ENCODE measurements at places on chromosomes 16 and 17.

DNA sequence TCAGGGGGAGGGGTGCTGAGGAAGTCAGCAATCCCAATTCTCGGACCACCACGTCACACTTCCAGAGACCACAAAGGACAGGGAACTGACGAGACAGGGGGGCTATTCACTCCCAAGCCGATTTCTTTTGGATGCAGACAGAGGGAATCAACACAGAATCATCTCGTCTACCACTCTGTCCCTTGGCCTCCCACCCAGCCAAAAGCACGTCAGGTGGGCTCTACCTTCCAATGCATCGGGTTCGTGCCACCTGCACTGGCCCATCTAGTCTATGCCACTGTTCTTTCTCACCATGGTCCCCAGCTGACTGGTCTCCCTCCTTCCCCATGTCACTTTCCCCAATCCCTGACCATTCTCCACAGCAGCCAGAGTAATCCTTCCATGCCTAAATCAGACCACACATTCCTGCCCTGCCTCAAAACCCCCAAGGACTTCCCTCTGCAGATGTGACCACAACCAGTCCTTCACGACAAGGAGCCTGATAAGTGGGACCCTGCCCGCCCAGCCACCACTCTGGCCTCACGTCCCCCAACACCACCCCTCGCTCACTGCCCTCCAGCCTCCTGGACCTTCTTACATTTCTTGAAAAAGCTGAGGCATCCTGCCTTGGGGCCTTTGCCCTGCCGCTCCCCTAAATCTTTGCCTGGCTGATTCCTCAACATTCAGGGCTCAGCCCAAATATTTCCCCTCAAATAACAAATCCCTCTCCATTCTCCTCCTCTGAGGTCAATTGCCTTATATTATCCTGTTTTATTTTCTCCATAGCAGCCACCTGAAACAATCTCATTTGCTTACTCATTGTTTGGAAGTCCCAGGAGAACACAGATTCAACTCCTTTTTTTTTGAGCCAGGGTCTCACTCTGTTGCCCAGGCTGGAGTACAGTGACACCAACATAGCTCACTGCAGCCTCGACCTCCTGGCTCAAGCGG is 70.4 kb downstream of the IL21R start:
- no peak for DNase-seq

DNA sequence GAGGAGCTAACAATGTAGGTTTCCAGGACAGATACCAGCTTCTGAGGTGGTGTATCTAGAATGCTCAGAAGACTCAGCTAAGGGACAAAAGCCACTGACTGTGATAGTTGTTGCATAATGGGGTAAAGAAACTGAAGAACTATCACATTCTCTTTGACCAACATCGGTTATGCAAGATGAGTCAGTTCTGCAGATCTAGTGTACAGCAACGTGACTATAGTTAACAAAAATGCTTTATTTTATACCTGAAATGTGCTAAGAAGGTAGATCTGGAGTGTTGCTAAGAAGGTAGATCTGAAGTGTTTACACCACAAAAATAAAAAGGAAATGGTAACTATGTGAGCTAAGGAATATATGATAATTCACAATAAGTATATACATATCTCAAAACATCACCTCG is 2.5 kb downstream of the KRTAP9-6 start:
- DNase-seq, result no peak

DNA sequence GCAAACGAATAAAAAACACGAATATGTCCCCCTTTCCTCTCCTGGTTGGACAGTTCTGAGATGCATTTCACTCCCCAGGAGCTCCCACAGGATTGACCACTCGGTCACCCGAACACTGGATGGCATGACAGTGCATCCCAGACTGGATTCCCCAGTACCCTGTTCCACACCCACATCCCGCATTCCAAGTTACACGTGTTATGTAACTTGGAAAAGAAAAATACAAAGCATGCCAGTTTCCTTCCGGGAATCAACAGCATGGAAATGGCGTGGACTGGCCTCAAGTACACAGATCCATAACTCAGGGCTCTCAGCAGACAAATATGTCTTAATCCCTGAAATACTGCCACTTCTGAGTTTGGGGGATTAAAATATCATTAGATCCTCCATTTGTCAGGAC is 12.6 kb upstream of the KLHL36 start:
- no peak for DNase-seq

DNA sequence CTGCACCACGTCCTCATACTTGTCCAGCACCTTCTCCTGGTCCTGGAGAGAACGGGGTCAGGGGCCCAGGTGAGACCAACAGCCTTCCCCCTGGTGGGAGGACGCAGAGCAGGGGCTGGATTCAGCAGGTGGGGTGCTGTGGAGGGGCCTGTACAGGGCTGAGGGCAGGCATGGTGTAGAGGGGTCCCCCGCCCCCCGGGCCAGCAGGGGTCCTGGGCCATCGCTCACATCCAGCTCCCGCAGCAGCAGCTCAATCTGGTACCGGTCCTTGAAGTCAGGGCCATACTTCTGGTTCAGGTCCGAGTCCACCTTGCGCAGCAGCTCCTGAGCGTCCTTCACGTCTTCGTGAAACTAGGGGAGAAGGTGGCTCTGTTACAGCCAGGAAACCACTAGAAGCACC is 41.6 kb downstream of the PPL start:
- DNase-seq, result no peak

GRCh38 chr17:70552230-70552981 is 383.1 kb downstream of the KCNJ2 start:
- DNase-seq, result no peak

GRCh38 chr17:8965394-8966168 is at the start of gene PIK3R5:
Gene PIK3R5, minus strand, starts transcription at chr17:8965707. Its CDS starts 54,213 bp downstream, at chr17:8911494.
- DNase-seq, result no peak

GRCh38 chr17:44898768-44899073 is 524 bp downstream of the EFTUD2 start:
- DNase-seq, result no peak

GRCh38 chr16:1900452-1900774 is 17.8 kb downstream of the HS3ST6 start:
- no peak for DNase-seq

DNA sequence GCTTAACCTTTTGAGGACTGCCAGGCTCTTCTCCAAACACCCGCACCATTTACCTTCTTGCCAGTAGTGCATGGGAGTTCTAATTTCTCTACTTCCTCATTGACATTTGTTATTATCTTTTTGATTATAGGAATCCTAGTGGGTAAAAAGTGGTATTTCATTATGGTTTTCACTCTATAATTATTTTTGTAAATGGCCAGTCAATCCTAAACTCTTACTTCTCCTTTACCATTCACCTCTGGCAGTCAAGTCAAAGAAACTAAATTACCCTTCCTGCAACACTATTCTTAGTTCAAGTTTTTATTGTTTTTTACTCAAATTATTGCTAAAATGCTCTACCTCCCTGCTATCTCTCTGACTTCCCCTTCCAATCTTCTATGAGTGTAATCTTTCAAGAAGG is 29.8 kb upstream of the ANKFY1 start:
- no peak for DNase-seq

GRCh38 chr16:21103941-21104860 is 46.4 kb downstream of the DNAH3 start:
- no peak for DNase-seq

- DNase-seq, result no peak
Observed at GRCh38 chr17:6184508-6184907, 114.3 kb downstream of the WSCD1 start.

GRCh38 chr16:31143694-31144148 is 6.1 kb downstream of the PRSS36 start:
- no peak for DNase-seq

DNA sequence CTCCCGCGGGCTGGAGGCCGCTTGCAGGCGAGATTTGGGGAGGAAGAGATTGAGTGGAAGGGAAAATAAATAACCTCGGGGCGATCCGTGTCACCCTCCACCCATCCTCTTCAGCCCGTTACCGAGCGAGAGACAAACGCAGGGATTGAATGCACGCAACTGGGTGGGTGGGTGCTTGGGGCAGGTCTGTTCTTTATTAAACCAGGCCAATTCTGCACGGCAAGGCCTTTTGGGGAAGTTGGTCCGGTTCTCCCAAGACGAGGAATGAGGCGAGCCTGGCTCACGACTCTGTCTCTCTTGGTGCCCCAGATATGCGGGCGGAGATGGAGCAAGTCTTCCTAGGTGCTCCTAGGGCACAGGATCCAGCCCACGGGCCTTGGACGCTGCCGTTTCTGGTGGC is 396 bp upstream of the HOXB7 start:
- no peak for DNase-seq

GRCh38 chr16:67013233-67013822 is 15.6 kb upstream of the CBFB start:
- no peak for DNase-seq

DNA sequence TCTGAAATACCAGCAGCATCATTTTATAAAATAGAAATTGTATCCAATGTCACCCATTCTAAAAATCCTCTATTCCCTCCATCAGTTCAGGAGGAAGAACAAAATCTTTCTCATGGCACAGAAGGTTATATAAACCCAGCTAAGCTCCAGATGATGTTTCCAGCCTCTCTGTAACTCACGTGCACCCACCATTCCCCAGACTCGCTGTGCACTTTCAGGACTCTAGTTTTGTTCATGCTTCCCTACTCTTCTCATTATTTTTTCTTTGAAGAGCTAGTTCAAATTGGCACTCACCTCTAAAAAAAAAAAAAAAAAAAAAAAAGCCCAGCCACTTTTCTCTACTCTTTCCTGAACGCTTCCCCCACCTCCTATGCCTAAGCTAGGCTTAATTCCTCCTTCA is 36.0 kb upstream of the SHISA6 start:
- no peak for DNase-seq

DNA sequence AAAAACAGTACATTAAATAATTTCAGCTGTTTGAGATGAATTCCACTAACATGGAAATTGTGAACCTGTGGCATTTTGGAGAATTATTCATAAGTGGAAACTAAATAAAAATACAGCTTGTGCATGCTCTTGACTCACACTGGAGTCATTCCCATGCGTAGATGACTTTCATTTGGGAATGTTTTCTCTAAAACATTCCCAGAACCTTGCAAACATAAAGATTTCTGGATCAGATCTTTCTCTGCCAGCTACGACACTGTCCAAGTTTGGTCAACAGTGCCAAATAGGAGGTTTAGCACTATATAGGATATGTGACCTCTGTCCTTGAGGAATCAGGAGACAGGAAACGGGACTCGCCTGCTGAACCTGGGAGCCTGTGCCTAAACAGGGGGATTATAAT is 400.9 kb downstream of the SLC39A11 start:
- DNase-seq, result no peak

DNA sequence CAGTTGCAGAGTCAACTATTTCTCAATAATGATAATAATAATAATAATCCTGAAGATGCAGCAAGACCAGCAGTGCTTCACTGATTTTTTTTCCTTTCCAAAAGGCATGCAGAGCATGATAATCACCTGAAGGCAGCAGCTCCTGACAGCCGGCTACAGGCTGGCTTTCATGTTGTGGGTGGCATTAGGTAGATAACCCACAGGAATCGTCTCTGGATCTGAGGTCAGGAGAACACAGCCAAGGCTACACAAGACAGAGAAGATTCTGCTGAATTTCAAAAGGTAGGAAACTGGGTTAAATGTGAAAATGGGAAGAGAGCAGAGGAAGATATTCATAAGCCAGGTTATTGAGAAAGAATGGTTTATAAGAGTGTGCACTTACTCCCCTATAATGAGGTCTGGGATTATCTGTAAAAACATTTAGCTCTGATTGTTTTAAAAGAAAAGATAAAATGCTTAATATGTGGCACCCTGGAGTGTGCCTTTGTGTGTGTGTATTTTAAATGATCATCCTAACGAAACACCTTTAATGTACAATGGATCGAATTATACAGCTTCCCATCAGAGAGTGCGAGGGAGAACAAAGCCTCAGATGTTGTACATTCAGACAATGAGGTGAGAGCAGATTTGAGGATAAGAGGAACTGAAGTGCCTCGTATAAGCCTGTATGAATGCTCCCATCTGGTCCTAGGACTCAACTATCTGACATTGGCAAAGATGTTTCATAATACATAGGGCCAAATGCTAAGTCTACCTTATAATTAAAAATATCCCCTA is 273.1 kb downstream of the PHKB start:
- DNase-seq, result no peak

- no peak for DNase-seq
Observed at GRCh38 chr16:64356267-64356666, 765.6 kb downstream of the CDH11 start.

GRCh38 chr17:40910441-40910841 is 25.4 kb upstream of the KRT20 start:
- no peak for DNase-seq

- no peak for DNase-seq
Observed at GRCh38 chr17:64336760-64337413, 53.8 kb downstream of the PECAM1 start.

DNA sequence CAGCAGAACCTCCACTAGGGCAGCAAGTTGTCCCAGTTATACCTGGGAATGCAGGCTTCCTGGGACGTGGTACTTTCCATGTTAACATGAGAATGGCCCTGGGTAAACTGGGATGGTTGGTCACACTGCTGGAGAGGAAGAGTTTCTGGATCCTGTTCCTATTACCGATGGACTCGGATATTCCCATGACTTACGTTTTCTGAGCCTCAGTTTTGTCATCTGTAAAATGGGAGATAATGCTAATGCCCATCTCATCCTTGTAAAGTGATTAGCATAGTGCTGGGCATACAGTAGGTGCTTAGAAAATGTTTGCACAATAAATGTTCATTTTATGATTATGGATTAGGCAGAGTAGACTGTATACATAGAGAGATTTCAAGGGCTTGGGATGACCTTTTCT is 280.9 kb upstream of the EEF2KMT start:
- no peak for DNase-seq

DNA sequence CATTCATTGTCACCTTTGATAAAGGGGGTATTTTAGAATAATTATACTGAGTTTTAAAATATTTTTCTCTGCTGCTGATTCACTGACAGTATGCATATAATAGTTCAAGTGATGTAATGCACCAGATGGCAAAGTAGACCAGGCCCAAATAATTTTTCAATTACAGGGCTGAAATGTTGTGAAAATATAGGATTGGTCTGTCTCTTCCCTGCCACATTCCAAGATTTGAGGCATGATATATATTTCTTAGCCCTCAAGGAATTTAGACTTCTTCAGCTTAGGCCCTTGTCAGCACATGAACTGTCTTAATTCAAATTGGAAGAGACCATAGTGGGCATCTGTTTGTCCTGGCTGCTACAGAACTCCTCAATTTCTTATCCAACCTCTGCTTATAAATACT is 39.2 kb upstream of the SLC12A3 start:
- DNase-seq, result no peak

- DNase-seq, result no peak
Observed at GRCh38 chr17:64092113-64092512, 37.8 kb downstream of the ERN1 start.

DNA sequence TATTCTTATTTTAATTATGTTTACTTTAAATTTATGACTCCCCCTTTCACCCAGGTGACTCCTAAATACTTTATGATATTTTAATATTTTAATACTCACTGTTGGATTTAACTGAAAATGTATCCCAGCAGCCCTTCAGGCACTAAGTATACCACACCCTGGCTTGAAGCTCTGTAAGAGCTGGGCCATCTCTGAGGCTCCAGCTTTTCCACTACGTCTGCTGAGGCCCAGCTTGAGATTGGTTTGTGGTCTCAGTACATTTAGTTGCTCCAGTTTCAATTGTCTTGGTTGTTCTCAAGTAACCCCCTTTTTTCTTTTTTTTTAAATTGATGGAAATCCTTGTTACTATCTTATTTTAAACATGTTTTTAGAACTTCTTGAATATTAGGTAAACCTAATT is 27.0 kb upstream of the CAPNS2 start:
- DNase-seq, result no peak
